ENCODE measurements at places on chromosomes 16 and 17.

- no peak for DNase-seq
Observed at GRCh38 chr16:19212059-19212458, 44.0 kb downstream of the SYT17 start.

GRCh38 chr16:7613518-7613917, 280.9 kb downstream of the RBFOX1 start:
- DNase-seq: no peak

- peak; percentile 74 for DNase-seq
Observed at GRCh38 chr17:80252871-80253270, 7.8 kb upstream of the RNF213 start.

DNA sequence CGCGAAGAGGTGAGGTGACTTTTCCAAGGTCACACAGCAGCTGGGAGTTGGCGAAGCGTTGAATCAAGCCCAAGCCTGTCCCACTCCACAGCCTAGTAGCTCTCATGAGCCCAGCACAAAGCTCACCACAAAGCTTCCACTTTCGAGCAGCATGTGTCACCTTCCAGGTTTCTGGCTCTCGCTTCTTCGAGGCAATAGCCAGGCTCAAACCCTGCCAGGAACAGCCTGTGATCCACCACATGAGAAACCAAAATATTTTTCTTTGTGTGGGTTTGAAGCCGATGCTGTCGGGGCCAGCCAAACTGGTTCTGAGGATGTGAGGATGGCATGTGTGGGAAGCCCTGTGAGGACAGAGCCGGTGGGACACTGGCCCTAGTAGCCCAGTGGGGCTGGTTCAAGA, 68.1 kb downstream of the COG7 start:
- DNase-seq: no peak

- DNase-seq: no peak
Observed at GRCh38 chr17:7191571-7192270, 12.6 kb upstream of the ASGR1 start.

DNA sequence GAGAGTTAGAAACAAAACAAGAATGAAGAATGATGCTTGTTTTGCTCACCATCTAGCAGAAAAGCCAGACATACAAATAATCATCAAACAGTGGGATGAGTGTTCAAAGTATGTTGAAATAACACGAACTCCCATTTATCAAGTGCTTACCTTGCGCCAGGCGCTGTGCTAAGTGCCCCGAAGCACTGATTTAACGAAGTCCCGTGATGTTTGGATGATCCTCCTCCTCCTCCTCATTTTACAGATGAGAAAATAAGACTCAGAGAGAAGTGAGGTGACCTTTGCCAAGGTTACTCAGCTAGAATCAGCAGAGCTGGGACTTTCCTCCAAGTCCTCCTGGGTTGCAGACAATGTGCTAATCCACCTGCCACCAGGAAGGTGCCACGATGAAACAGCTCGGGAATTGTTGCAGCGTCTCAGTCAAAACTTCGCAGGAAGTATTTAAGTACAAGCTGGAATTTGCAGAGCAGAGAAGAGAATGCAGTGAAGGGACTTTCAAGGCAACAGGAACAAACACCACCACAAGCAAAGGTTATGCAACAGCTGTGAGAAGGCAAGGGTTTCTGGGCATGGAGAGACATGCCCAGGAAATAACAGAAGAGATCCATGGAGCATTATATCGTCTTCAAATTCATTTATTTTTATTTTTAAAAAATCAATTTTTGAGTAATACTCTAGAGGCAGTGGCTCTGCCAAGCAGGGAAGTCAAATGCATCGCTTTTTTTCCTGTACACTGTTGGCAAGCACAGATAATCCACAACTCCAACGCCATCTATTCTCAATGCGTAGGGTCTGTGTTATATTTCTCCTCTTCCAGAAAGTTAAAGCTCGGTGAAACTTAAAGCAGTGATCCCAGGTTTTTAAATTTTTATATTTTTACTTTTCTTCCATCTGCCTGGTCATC, 11.1 kb downstream of the PRCD start:
- DNase-seq: no peak

- peak; percentile 77 for DNase-seq
Observed at GRCh38 chr16:8173111-8173644, 417.1 kb downstream of the TMEM114 start.

DNA sequence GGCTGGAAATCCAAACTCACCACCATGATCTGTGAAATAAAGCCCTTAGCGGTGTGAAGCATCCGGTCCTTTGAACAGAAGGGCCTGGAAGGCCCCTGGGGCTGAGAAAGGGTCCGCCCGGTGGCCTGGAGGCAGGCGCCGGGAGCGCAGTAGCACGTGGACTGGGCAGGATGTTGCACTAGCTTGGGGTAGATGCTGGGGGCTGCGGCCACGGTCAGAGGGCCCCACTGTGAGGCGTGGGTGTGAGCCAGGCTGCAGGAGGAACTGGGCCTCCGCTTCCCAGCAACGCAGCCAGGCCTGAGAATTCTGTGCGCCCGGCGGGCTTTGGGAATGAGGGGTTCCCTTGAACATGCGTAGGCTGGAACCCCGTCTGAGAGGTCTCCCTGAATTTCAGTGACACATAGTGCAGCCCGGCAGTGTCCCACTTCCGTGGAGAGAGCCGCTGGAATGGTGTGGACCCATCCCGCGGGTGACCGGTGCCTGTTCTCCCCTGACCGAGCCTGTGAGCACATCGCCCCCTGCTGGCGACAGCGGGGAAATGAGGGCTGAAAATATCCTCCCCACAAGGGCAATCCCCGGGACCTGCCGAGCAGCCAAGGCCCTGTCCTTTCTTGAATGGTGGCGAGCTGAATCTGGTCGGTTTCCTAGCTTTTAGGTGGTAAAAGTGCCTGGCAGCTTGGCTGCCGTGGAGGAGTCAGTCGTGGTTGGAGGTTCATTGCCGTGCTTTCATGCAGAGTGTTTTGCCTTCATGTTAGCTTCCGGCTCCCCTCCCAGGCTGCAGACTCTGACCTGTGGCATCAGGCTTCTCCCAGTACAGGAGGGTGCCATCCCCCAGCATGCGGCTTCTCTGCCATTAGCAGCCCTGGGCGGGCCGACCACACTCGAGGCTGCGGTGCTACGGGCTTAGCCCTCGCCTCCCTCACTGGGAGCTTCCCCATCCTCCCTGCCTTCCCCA, 43.8 kb downstream of the DNAJA2 start:
- DNase-seq: no peak
